ACHN (cell line): ENCODE measurements at places on chromosomes 11 and 22.
A peak's percentile ranks its signal among the peaks of the same experiment; 100 is the strongest.

DNA sequence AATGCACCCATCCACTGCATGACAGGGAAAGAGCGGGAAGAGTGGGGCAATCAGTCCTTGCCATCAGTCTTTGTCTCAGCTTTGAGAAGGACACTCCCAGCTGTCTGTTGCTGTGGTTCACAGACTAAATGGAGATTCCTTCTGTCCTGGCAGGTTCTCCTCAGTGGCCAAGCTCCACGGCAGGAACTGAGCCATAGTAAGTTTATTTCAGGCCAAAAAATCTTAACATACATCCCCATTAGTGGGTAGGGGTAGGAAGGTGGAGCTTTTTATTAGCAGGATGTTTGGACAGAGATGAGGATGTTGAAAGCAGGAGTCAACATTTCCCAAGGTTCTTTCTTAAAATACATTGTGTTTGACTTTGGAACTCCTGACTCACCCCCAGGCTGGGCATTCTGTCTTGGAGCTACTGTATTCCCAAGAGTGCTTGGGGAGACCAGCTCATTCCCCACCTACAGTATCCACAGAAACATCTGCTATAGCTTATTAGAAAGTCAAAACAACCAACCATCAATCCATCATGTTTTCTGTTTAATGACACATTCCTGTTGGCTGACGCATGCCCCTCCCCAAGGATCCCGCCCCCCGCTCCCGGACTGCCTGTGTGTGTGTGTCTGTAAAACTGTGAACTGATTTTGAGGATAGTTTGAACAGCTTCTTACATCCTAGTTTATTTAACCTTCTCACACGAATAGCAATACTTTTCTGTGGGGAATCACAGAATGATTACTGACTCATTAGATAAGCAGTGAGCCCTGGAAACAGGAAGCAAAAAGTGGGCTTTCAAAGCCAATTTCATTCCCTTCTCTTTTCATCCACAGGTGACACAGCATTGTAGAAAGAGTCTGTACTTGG, 109.5 kb downstream of the CCDC81 start:
- peak; percentile 83 for DNase-seq

DNA sequence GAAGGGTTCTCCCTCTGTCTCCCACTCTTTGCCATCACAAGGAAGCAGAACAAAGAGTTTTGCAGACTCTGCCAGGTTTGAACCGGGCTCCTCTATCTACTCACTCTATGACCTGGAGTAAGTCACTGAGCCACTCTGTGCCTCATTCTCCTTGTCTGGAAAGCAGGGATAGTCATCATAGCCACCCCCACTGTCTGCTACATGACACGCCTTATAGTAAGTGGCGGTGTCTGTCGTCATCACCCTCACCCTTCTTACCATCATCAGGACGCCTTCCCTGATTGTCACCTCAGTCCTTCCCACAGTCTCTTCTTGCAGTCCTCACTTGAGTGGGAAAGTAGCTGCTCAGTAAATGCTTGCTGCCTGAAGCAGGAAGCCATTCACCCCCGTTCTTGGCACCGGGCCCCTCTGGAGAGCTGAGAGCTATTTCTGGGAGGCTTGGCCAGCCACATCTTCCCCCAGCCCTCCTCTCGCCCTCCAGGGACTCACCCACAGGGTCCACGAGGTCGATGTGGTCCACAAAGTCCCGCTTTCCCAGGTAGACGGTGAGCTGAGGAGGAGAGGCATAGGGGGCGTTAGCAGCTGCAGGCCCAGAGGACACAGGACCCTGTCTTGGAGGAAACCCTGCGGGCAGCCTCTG, 46.4 kb downstream of the TPBGL start:
- DNase-seq, result no peak

DNA sequence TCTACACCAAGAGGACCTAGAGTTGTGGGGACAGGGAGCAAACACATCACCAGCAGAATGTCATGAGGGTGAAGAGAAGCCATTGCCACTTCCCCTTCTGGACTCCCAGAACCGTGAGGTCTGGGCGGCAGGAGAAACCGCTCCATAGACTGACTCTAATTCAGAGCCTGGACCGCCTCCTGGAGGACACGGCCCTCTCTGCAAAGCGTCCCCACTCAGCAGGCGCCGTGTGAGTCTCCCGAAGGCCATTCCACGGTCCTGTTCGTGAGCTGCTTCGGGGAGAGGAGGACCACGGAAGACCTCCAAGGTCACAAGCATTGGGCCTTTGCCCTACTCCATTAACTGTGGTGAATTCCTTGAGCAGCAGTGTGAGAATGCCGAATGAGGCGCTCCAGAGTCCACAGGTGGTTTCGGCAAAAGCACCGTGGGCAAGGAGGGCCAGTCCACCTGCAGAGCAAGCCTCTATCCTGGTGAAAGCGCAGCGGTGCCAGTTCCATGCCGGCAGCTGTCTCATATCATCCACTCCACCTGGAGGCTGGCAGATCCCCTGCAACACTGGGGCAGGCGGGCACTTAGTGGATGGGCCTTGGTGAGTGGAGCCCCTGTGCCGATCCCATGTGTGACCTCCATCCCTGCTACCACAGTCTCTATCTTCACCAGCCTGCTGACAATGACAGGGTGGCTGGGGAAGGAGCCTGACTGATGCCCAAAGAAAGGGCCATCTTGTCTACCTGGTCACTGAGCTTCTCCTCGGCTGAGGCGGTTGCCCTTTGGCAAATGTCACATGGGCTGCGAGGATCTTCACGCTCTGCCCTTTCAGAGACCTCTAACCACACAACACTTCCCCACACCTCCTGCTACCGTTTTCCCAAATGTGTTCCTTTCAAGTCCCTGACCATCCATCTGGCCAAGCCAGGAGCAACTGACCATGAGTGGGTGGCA, 7.5 kb downstream of the C11orf21 start:
- DNase-seq, result no peak

- no peak for DNase-seq
These were observed 135.6 kb downstream of the CSNK2A3 start for GRCh38 chr11:11217289-11217928.

DNA sequence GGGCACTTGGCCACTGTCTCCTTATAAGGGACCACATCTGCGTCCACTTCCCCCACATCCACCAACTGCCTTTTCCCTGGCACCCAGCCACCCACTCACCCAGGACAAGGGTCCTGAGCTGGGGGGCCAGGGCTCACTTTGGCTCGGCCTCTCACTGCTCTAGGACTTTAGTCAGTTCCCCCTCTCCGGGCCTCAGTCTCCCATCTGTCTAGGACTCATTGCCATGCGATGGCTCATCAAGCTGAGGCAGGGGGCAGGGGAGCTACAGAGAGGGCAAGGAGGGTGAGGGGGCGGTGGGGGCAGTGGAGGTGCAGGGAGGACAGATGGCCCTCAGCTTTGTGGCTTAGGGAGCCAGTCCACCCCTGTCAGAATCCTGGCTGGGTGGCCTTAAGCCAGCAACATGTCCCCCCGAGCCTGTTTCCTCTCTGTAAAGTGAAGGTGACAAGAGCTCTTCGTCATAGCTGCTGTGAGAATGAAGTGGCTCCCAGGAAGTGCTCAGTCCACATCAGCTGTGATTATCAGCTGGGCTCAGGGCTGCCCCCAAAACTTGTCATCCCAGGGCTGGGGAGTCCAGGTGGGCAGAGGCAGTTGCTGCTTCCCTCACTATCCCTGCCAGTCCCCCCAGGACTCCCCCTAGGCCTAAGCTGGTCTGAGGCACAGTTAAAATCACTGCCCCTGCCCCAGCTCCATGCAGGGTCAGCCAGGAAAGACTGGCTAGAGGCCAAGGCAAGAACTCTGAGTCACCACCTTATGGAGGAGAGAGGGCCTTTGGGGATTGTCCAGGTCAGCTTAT, 14.9 kb downstream of the RAC2 start:
- peak; percentile 82 for DNase-seq

DNA sequence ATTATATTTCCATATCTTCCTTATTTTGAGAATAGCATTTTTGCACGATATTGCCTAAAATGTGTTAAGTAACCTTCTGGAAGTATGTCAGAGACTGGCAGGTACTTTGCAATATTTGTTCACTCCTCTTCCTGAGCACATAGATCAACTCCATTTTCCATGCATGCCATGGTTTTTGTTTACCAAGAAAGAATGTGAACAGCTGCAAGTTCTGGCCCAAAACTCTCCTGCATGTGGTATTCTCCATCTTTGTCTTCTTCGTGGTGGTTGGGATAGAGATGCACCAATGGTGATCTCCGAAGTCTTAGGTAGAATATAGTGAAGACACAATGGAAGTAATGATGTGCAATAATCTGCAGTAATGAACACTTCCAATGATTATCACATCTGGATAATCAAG, 2241.0 kb upstream of the RAG2 start:
- DNase-seq, result no peak

DNA sequence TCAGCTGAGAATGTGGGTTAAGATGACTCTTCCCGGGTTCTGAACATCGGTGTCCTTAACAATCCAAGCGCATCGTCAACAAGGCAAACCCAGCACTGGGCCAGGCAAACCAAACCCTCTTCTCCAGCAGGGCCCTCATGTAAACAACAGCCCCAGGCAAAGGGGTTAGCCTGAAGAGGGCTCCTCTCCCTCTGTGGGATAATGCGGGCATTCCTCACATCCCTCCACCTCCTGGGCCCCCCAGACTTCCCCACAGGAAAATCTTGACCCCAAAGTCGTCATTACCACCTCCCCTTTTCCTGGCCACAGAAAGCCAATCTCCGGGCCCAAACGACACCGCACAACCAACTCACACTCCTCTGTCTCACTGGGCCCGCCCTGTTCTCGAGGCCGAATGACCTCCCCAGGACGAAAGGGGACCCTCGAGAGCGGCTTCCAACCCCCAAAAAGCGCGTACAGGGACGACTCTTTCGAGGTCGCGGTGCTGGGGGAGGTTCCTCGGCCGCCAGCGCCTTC, 566 bp downstream of the DDB1 start:
- DNase-seq, result peak; percentile 21

DNA sequence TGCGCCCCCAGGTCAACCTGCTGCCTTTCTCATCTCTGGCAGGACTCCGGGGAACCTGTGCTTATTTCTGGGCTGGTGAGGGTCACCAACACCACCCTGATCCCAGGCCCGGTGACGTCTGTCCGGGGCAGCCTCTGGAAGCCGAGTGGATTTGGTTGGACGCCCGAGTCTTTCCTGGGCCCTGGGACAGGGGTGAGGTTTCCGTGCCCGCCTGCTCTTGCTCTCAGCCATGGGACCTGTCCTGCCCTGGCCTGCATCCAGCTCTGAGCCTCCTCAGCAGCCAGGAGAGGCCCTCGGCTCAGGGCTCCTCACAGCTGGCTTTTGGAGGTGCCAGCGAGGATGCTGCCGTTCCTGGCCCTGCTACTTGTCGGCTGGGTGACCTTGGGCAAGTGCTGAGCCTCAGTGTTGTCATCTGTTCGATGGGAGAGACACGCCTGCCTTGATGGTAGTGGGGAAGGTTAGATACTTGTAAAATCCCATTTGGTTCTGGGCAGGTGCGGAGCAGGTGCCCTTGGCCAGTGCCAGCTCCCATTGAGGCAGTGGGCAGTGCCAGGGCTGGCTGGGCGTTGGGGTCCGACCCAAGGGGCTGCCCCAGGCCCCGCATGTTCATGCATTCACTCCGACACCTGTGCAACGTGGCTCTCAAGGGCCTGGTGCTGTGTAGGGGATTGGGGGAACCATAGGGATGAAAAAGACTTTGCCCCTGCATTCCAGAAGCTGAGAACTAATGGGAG, 58.9 kb upstream of the THY1 start:
- DNase-seq, result no peak

- DNase-seq, result no peak
These were observed 63.5 kb downstream of the ENDOD1 start for GRCh38 chr11:95152876-95153856.

DNA sequence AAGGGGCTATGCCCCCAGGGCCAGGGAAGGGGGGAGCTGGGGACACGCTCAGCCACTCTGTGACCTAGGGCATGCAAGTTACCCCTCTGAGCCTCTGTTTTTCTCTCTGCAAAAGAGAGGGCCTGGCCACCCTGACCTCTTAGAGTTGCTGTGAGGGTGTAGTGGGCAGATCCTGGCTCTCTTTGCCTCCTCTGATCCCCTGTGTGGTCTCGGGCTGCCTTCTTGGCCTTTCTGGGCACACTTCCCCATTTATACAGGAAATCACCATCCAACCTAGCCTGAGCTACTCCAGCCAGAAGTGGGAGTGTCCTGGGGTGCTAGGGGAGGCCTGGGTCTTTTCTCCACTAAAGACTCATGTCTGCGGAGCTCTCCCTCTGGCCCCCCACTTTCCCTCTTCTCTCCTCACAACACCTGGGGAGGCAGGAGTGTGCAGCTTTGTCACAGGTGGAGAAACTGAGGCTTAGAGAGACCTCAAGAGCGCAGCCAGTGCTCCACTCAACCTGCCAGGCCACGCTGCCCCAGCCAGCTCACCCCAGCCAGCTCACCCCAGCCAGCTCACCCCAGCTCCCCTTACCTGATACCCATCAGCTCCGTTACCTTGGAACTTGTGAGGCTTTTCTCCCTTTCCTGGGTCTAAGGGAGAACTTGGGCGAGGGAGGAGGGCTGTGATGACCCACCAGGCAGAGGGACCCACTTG, 1.4 kb downstream of the AIFM3 start:
- DNase-seq, result no peak

GRCh38 chr22:22944268-22944985, 56.8 kb downstream of the IGLL5 start:
- DNase-seq, result no peak

GRCh38 chr11:68212421-68213134, 518 bp downstream of the KMT5B start:
- DNase-seq, result peak; percentile 73
